ENCODE measurements at places on chromosomes 5 and 9. TPM values are rescaled to one million over a fixed set of nuclear protein-coding genes. Genes with fewer than 3 reads are reported as not detected.

PROB1 gene
- total RNA-seq: 1.2 TPM

IL5 gene
- not detected for total RNA-seq

GARIN3 gene
- not detected for total RNA-seq

SERF1B gene
- 10.7 TPM for total RNA-seq

CDH10 gene
- 1.9 TPM for total RNA-seq

CSF1R gene
- total RNA-seq: 0.56 TPM

PCDHGB3 gene
- total RNA-seq: 1.9 TPM

SEMA4D gene
- 0.19 TPM for total RNA-seq

RASEF gene
- total RNA-seq: under 0.01 TPM

HAND1 gene
- total RNA-seq: not detected

C5 gene
- 3.7 TPM for total RNA-seq

OR1J2 gene
- total RNA-seq: not detected

GHR gene
- total RNA-seq: 2.8 TPM

MED7 gene
- 10.7 TPM for total RNA-seq

NIM1K gene
- total RNA-seq: 0.58 TPM

PFN3 gene
- not detected for total RNA-seq

AK8 gene
- total RNA-seq: under 0.01 TPM

C5orf46 gene
- 5.9 TPM for total RNA-seq

GLDC gene
- total RNA-seq: 0.85 TPM

ARL14EPL gene
- not detected for total RNA-seq

TAS2R1 gene
- 0.28 TPM for total RNA-seq

CCNI2 gene
- total RNA-seq: not detected

F2RL2 gene
- total RNA-seq: 10.4 TPM

TEK gene
- total RNA-seq: 18.6 TPM

FOXD4L3 gene
- total RNA-seq: under 0.01 TPM

FBXL7 gene
- total RNA-seq: 2.3 TPM

PPP1R26 gene
- total RNA-seq: 11.0 TPM

PPP2R2B gene
- total RNA-seq: not detected

AGXT2 gene
- not detected for total RNA-seq

SPIN1 gene
- total RNA-seq: 95.5 TPM

PTPRD gene
- total RNA-seq: 2.3 TPM

NR4A3 gene
- 3.7 TPM for total RNA-seq

TAF11L3 gene
- total RNA-seq: not detected

TXNDC8 gene
- not detected for total RNA-seq

PCDHGA11 gene
- total RNA-seq: 3.1 TPM

NDUFA8 gene
- total RNA-seq: 68.6 TPM

ABCA1 gene
- total RNA-seq: 73.2 TPM

ORM2 gene
- not detected for total RNA-seq

DRD1 gene
- total RNA-seq: not detected

PCDHGA2 gene
- 1.5 TPM for total RNA-seq

OR1Q1 gene
- not detected for total RNA-seq

TEX48 gene
- total RNA-seq: not detected

TRIP13 gene
- total RNA-seq: 73.8 TPM

GPR151 gene
- total RNA-seq: not detected

BASP1 gene
- 161 TPM for total RNA-seq

CORO2A gene
- 0.56 TPM for total RNA-seq

SCGB3A2 gene
- not detected for total RNA-seq

FBN2 gene
- 9.6 TPM for total RNA-seq
